Stimulated activated CD8-positive, alpha-beta memory T cell treated with anti-CD3 and anti-CD28 coated beads, Interleukin-7, amount 100 ng/mL, for 4 hours (primary cell): ENCODE measurements at places on chromosomes 16 and 17.
A peak's percentile ranks its signal among the peaks of the same experiment; 100 is the strongest.

DNA sequence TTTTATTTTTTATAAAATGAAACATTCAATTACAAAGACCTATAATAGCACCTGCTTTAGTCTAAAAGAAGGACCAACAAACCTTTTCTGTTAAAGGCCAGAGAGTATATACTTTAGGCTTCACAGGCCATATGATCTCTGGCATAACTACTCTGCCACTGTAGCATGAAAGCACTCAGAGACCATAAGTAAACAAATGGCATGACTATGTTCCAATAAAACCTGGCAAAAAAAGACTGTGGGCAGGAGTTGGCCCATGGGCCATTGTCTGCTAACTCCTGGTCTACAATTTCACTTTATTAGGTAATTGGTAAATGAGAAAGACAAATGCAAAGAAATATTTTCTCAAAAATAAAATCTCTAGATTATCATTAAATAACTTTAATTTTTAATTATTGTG, 14.9 kb downstream of the CEP112 start:
- DNase-seq, result no peak

- no peak for DNase-seq
Measured at GRCh38 chr17:21231533-21231932, 17.6 kb upstream of the TMEM11 start.

DNA sequence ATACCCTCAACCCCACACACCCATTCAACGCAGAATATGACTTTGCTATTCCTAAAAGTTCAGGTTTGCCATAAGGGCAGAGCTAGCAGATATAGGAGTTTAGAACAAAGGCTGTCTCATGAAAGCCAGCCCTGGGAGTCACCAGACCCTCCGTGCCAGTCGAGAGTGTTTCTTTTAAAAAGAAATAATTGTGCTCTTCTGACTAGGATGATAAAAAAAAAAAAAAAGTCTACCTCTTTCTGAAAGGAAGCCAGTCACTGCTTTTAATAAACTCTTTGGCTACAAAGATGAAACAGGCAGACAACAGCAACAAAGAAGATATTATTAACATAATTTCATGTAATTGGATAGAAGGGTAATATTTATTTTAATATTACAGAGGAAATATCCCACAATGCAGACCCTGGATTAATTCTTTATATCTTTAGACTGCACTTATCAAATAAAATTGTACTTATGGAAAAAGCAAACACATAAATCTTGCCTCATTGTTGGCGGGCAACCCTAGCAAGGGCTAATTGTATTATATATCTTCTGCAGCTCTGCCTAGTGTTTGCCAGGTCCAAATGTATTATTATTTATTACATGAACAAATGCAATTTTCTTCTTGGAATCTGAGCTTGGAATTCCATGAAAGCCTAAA, 277.5 kb upstream of the DYNLRB2 start:
- DNase-seq, result no peak

DNA sequence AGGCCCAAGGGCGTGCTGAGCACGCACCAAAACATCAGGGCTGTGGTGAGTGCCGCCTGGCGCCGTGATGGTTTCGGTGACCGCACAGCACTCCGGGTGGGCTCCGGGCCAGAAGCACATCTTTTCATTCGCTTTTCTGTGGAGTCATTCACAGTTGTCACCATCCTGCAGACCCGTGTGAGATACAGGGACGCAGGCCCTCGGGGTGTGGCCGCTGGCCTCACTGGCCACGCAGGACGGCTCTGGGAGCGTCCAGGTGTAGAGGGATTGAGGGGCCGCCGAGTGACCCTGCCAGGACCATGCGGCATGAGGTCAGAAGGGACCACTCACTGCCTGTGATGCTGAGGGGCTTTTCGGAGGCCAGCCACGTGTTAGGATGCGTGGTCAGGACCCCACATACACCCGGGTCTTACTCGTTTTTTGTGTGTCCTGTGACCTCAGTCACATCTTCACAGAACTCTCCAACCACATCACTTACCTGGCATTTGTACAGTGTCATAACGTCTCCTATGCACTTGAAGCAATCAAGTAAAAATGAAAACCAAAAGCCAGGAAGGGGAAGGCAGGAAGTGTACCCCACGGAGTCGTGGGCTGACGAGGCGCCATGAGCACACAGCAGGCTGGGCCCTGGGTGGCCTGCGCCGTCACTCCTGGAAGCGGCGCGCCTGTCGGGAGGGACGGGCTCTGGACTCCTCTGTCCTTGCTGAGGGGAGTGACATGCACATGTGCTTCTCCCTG, 7.8 kb downstream of the ACSF3 start:
- DNase-seq, result no peak

GRCh38 chr17:63641692-63642448, 19.7 kb downstream of the MAP3K3 start:
- no peak for DNase-seq

DNA sequence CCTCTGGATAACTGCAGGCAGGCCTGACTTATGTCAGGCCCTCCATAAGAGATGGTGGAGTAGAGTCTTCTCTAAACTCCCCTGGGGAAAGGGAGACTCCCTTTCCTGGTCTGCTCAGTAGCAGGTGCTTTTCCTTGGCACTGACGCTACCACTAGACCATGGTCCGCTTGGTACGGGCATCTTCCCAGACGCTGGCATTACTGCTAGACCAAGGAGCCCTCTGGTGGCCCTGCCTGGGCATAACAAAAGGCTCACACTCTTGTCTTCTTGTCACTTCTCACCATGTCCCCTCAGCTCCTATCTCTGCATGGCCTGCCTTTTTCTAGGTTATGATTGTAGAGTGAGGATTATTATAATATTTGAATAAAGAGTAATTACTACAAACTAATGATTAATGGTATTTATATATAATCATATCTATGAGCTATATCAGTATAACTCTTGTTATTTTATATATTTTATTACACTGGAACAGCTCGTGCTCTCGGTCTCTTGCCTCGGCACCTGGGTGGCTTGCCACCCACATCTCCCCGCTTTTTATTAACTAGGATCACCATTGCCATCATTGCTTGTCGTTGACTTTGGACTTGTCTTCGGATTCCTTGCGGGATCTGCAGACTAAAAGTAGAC, 59.8 kb upstream of the ARL4D start:
- DNase-seq, result peak; percentile 34

GRCh38 chr17:15446036-15446435, 21.4 kb downstream of the CDRT4 start:
- no peak for DNase-seq

GRCh38 chr17:59292174-59292523, 39.3 kb upstream of the YPEL2 start:
- no peak for DNase-seq

DNA sequence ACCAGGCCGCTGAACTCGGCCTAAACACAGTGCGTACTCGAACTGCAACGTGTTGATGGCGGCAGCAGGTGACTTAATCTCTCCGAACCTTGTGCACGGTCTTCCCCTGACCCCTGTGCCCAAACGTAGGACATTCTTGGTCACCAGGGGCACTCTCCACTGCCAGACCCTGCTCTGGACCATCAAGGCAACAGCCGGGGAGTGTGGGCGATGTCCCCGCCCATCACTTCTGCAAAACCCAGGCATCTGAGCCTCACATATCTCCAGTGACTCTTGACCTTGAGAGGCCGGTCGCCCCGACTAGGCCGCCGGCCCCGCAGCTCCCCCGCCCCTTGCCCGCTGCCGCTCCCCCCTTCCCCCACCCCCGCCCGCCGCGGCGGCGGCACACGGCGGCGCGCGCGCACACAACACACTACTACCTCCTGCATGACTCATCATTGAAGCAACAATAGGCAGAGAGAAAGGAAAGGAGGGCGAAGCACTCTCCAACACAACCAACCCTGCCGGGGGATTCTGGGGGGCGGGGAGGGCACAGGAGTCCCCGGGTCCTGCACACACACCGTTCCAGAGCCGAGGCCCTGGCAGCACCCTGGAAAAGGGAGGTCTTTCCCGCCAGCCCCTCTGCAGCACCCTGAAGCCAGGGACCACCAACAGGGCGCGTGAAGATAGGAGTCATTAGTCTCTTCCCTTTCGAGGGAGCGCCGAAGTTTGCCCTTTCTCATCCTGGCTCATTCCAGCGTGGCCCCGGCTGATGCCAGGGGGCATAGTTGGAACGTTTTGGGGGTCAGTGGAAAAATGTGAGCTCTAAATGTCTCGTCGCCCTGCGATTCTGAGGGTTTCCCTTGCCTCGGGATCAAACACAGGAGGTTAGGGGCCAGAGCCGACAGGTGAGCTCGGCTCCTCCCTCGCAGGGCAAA, 1.9 kb downstream of the MNT start:
- peak; percentile 64 for DNase-seq

DNA sequence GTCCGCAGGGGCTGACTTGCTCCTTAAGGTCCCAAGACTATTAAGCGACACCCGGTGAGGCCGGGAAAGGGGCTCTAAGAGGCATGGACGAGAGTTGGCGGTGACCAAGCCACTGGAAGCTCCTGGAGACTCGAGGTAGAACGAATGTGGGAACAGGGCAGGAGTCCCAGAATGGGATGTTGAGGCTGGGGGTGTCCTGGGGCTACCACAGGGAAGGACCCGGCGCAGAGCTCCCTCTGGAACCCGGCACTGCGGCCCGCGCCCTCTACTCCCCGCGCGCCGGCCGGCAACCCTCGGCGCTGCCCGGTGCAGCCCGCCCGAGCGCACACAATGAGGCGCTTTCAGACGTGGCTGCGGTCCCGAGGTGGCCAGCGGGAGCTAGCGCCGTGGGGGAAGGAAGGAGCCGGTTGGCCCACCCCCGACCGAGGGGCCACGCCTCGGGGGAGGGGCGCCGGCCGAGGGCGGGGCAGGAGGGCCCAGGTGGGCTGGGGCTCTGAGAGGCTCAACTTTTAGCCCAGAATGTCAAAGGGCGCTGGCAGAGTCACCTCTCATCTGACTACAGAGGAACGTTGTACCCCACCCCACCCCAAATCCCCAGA, at the start of gene CHST6:
CHST6 (minus strand) TSS at position 366 of the 599 bp plus-strand sequence. CDS start 15,613 bp downstream, outside the sequence.
- DNase-seq, result no peak

DNA sequence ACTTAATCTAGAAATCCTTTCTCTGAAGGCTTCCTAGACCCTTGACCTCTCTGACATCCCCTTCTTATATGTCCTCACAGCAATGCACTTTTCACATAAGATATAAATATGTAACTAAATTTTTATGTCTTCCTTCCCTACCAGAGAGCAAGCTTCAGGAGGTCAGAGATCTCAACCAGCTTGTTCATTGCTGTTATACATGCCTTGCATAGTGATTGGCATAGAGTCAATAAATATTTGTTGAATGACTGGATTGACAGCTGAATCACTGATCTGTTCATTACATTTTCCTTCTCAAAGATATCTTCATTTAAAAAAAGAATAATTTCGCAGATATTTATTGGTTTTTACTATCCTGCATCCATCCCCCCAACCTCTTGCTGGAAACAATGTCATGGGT, 29.5 kb downstream of the HYDIN start:
- DNase-seq, result no peak
